ENCODE measurements at places on chromosomes 16 and 17.

DNA sequence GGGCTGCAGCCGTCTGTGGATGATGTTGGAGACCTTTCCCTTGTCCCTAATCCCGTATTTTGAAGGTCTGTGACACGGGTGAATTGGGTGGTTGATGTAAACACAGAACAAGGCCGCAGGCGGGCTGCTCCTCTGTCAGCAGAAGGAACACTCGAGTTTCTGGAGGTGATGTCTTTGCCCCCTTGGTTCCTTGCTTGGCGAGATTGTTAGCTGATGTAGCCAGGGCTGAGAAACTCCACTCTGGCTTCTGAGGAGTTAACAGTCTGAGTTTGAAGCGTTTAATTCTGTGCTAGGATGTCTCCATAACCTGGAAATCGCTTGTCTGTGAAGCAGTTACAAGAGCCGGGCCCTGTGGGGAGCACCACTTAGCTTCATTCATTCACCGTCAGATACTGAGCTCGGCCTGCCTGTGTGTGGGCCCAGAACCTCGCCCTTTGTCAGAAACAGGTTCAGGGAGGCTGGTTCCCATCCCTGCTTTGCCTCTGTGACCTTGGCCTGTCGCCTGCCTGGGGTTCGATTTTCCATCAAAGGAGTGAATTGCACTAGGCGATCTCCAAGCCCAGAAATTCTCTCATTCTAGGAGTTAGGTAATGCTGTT lies 1.3 kb downstream of the MAPK8IP3 start:
- DNase-seq = no peak

DNA sequence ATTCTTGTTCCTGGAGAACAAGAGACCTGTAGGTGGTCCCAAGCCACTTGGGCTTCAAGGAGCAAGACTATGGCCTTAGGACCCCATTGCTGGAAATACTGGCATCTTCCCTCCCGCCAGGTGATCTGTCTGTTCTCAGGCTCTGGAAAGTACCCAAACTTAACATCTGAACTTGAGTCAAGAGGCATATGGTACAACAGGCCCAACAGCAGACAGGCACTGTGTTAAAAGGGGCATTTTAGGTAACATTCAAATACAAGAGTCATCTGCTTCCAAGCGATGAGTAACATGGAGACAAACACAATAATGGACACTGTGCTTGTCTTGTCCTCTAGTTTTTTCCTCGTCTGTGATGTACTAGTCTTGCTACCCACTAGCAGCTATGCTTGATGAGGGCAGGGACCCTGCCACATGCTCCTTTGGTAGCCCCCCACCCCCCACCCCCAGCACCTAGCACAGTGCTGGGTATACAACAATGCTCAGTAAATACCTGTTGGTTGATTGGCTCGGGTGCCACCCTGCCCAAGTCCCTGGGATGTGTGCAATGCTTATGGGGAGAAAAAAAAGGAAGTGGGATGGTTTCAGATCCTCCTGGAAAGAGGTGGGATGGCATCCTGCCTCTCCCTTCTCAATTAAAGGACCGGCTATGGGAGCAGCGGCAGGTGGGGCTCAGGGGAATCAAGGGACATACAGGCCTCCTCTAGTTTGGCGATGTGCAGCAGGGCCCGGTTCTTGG lies 19.4 kb downstream of the CSF3 start:
- no peak for DNase-seq

DNA sequence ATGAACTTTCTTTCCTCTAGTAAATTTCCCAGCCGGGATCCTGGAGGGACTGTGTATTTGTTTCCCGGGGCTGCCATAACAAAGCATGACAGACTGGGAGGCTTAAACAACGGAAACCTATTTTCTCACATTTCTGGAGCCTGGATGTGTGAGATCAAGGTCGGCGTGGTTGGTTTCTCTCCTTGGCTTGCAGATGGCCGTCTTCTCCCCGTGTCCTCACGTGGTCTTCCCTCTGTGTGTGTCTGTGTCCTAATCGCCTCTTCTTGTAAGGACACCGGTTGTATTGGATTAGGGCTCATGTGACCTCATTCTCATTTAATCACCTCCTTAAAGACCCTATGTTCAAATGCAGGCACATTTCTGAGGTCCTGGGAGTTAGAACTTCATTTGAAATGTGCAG lies 22.0 kb upstream of the USP10 start:
- DNase-seq = no peak

- DNase-seq = no peak
Measured at GRCh38 chr16:26993511-26993910, 73.2 kb upstream of the C16orf82 start.

GRCh38 chr17:12974005-12974531 lies 43.8 kb downstream of the ELAC2 start:
- DNase-seq = no peak

GRCh38 chr17:39200070-39200879 lies at the start of gene RPL19:
Gene RPL19, plus strand, starts transcription at chr17:39200283. Its CDS starts 62 bp downstream, at chr17:39200345.
- peak; percentile 55 for DNase-seq

- no peak for DNase-seq
Measured at GRCh38 chr17:78278139-78278741, 46.8 kb downstream of the TMEM235 start.

DNA sequence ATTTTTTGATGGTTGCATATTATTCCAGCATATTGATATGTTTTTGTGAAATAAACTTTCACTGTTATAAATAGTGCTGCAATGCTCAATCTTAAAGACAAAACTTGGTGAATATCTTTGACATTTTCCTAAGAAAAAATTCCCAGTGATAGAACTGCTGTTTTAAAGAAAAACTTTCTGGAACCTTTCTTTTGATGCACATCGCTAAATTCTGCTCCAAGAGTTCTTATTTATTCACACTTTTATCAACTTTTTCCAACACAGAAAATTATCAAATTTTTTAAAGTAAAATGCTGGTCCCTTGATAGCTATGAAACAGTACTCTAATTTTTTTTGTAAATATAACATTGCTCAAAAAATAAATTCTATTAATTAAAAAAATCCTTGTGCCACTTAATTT lies 196.6 kb downstream of the HS3ST3A1 start:
- DNase-seq = no peak

- DNase-seq = no peak
Measured at GRCh38 chr17:78438271-78438691, 59.8 kb downstream of the PGS1 start.

- DNase-seq = no peak
Measured at GRCh38 chr16:4683255-4684057, 9.9 kb upstream of the NUDT16L1 start.

- no peak for DNase-seq
Measured at GRCh38 chr16:86713021-86713631, 134.8 kb downstream of the FOXL1 start.

DNA sequence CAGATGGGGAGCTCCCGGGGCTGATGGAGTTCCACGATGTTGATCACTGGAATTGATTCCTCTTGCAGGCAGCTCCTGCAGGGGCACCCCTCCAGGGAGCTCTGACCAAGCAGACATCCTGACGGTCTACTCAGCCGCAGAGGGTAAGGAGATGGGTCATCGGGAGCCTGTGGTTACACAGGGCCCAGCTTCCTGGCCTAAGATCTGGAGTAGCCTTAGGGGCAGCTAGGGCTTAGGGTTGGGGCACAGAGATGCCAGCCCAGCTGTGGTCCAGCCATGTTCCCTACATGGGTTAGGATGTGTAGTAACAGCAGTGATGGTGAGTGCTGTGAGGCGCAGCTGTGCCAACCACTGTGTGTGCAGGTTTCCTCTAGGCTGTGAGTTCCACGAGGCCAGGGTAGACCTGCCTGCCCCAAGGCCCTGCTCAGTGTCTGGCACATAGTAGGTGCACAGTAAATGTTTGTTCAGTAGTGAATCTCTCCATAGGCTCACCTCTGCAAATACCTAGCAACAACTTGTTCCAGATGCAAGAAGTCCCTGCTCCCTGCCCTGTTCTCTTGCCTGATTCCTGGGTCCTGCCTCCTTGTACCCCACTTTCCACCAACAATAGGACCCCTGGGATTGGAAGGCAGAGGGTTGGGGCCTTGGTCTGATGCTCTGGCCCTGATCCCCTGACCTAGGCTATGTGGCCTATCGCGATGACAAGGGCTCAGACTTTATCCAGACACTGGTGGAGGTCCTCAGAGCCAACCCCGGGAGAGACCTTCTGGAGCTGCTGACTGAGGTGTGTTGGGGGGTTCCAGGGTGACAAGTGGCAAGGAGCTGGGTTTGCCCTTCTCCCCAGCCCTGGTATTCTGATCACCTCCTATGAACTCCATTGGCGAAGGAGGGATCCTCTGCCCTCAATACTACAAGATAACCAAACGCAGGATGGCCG lies 13.7 kb downstream of the ZNF213 start:
- no peak for DNase-seq

GRCh38 chr16:46688101-46688653 lies 801 bp downstream of the VPS35 start:
- DNase-seq = no peak

- DNase-seq = no peak
Measured at GRCh38 chr16:58205276-58206036, 7.5 kb upstream of the CSNK2A2 start.

DNA sequence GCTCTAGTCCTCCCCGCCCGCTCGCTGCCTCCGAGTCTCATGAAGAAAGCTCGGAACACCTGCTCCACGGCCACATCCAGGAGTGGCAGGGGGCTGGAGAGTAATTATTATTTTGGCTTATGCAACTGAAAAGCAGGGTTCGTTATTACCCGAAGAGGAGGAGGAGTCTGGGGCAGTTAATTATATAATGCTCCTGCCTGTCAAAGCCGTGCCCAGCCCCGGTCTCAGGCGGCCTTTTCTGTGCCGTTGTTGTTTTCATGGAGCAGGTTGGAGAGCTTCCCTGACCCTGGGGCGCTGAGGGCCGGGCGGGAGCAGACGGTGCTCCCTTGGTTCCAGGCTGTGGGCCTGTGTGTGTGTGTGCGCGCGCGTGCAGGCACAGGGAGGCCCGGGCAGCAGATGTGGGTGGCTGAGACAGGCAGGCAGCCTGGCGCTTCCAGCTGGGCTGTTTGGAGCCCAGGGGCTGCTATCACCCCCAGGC lies 2.4 kb downstream of the JPH3 start:
- no peak for DNase-seq

DNA sequence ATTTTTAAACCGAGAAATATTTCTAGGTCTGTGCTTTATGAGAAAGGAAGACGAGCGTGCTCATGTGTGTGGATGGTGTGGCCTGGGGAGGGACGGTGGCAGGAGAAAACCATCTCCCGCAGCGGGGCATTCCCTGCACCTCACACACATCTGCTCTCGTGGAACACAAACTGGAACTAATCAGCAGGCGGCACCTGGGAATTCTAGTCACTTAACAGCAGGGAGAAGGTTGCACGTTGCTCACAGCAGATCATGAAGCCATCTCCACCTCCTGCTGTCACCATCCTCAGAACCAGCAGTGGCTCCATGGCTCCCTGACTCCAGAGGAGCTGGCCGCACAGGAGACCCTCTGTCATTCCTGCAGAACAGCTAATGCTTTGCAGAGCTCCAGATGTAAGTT lies 35.2 kb downstream of the ADCY9 start:
- no peak for DNase-seq

- DNase-seq = no peak
Measured at GRCh38 chr17:19392303-19392702, 5.3 kb upstream of the MFAP4 start.

- DNase-seq = no peak
Measured at GRCh38 chr16:48609652-48610029, 339 bp downstream of the N4BP1 start.

- no peak for DNase-seq
Measured at GRCh38 chr17:78368854-78369495, 9.1 kb upstream of the SOCS3 start.

DNA sequence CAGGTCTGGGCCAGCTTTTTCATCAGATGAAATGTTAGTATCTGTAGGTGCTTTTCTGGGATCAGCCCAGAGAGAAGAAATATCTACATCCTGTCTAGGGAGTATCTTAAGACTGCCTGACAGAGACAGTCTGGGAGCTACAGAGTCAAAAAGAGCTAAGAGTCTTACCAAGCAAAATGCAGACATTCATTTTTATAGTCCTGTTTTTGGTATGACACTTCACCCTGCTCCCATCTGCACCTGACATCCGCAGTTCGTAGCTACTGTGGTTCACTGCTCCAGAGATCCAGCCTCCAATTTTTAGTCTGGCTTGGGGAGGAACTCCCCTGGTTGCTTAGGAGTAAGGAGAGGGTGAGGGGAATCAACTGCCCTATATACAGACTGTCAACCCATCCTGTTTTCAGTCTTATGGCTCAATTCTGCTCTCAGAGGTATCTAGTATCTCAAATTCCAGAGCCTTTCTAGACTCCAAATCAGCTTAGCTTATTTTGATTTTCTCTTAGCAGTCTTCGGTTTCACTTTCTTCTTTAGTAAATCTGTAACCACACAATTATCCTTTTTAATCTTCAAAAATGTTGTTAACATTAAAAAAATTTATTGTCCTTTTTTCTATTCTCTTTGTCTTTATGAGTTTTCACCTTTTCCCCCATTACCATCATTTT lies 97.8 kb downstream of the TMEM100 start:
- no peak for DNase-seq

DNA sequence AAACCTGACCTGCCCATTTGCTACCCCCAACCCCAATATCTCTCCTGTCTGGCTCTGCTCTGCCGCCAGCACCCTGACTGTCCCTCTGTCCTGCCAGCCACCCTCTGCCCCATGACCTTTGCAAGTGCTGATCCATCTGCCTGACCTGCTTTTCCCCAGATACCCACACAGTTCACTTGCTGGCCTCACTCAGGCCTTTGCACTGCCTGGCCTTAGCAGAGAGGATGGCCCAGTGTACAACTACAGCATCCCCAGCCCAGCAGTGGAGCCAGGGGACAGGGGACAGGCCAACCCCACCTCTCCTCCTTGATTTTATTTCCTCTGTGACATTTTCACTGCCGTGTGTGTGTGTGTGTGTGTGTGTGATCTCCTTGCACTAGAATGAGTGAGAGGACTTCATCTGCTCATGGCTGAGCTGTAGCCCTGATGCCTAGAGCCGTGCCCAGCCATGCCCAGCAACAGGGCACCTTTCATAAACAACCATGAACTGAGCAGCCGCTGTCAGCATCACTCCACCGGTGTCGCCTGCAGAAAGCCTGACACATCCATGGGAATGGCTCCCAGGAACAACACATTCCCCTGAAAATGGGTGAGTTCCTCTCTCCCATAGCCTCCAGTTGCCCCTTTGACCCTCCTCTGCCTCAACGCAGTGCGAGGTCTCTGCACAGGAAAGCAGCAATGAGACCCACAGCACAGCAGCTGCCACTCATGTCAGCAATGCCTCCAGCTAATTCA lies 36.0 kb upstream of the RBFOX3 start:
- no peak for DNase-seq

DNA sequence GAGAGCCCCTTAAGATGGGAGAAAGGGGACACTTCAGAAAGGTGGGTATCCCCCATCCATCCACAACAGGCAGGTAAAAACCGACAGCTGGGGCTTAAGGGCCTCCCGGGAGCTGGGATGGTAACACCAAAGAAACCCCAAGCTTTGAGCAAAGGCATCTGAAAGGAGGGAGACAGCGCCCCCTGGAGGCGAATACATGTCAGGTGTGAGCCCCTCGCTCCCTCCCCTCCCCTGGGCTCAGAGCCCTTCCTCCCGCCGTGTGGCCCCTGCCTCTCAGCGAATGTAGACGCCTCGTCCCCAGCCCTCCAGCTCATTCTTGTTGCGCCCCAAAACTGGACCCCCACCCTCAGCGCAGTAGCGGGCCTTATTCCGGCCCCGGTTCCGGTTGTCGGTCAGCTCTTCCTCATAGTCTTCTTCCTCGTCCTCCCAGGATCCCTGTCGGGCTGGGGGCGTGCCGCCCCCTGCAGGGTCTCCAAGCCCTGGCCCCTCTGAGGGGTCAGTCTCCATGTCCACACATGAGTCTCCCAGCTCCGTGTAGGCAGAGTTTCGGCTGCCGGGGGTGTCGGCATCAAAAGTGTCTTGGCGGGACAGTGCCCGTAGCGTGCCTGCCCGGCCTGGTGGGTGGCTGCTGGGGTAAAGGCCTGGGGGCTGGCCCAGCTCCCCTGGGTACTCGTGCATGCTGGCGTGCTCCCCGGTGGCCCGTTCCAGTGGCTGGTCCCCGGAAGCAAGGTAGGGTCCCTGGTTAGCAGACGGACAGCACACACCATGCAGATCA lies 9.1 kb upstream of the ARL5C start:
- DNase-seq = peak; percentile 58
